ENCODE measurements at places on chromosomes 5 and 9.

GRCh38 chr5:50962934-50963872 lies 296.8 kb downstream of the PARP8 start:
- peak; percentile 52 for DNase-seq

- DNase-seq: no peak
Measured at GRCh38 chr5:127031147-127031862, 947 bp upstream of the MARCHF3 start.

DNA sequence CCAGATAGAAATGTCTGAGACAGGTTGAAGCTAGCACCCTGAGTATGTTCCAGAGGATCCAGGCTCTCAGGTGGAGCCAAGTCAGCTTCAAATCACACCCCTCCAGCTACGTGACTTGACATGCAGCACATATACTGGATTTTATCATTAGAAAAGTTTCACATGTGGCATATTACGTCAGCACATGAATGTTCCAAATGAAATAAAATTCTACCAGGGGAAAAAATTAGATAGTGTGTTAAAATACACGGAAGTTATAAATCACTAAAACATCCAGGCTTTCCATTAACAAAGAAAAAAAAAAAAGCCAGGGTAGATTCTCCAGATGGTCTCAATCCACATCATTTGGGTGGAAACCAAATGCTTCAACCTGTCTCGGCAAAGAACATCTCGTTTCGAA lies 251.6 kb downstream of the MPDZ start:
- no peak for DNase-seq

- no peak for DNase-seq
Measured at GRCh38 chr5:58543723-58544122, 39.2 kb upstream of the RAB3C start.

DNA sequence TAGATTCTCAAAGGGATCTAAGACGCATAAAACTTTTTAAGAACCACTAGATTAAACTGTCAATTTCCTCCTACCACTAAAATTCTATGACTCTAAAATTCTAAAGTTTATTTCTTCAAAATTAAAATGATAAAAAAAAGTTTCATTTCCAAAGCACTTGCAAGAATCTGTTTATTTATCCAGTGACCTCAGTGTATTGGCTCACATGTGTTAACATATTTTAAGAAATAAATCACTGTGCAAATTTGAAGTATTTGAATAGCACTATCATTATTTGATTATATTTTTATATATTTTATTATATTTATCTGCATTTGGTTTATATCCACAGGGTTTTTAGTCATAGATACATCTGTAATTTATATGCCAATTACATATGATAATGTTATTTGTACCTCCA lies 62.2 kb upstream of the SLC12A2 start:
- DNase-seq: no peak

- no peak for DNase-seq
Measured at GRCh38 chr5:98585661-98586310, 187.7 kb upstream of the RGMB start.

DNA sequence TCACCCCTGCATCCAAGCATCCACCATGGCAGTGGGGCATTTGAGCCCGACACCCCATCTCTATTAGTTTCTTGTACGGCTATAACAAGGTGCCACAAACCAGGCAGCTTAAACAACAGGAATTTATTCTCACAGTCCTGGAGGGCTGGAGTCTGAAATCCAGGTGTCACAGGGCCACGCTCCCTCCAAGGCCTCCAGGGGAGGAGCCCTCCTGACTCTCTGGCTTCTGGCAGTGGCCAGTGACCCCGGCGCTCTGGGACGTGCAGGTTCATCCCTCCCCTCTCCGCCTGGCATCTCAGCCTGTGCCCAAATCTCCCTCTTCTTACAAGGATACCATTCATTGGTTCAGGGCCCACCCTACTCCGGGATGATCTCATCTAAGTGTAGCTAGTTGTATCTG lies 394.5 kb upstream of the IRX1 start:
- DNase-seq: no peak

GRCh38 chr5:40223884-40224402 lies 455.8 kb upstream of the PTGER4 start:
- DNase-seq: no peak

DNA sequence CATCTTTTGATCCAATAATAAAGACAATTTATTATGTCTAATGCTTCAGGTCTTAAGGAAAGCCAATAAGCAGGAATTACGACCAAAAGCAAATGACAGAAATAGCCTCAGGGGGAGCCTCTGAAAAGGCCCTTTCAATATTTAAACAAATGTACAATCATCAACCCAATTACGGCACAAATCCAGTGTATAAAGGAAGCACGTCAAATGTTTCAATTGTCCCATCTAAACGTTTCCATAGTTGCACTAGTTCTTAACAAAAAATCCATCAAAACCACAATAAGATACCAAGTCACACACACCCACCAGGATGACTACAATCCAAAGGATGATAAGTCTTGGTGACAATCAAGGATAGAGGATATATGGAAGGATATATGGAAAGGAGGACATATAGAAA lies 41.9 kb downstream of the PSMB7 start:
- DNase-seq: no peak

- DNase-seq: no peak
Measured at GRCh38 chr5:133936651-133937015, 31.8 kb downstream of the C5orf15 start.

- no peak for DNase-seq
Measured at GRCh38 chr5:131991593-131992324, 19.7 kb downstream of the ACSL6 start.

DNA sequence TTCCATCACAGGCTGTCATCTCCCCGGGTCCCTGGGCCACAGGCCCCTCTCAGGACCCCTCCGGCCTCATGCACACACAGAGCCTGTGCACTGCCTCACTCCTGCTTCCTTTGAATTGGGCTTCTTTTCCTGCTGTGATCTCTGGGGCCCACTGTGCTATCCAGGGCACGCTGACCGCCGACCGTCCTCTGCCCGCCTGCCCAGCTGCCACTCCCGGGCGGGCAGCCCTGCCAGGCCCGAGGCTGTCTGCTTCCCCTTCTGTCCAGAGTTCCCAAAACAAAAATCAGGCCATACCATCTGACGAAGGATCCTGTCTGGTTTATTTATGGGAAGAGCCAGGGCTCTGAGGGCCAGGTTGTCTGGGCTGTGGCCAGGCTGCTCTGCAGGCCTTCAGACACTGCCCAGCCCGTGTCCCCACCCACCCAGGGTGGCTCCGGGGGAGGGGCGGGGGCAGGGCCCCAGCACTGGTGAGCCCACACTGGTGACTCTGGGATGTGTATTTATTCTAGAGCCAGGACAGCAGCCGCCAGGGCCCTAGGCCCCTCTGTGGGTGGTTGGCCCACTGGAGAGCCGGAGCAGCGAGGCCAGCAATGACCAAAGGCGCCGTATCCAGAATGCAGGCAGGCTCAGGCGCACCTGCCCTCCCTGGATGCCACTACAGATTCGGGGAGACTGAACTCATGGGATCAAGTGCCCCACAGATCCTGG lies 57.0 kb downstream of the ADAMTS2 start:
- DNase-seq: no peak

GRCh38 chr5:14209222-14209822 lies 66.2 kb downstream of the TRIO start:
- no peak for DNase-seq

DNA sequence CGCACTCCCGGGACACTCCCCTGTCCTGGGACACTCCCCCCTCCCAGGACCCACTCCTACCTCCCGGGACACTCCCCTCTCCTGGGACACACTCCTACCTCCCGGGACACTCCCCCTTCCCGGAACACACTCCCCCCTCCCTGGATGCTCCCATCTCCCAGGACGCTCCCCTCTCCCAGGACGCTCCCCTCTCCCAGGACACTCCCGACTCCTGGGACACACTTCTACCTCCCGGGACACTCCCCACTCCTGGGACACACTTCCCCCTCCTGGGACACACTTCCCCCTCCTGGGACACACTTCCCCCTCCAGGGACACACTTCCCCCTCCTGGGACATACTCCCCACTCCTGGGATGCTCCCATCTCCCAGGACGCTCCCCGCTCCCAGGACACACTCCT lies 95.6 kb downstream of the RXRA start:
- no peak for DNase-seq

DNA sequence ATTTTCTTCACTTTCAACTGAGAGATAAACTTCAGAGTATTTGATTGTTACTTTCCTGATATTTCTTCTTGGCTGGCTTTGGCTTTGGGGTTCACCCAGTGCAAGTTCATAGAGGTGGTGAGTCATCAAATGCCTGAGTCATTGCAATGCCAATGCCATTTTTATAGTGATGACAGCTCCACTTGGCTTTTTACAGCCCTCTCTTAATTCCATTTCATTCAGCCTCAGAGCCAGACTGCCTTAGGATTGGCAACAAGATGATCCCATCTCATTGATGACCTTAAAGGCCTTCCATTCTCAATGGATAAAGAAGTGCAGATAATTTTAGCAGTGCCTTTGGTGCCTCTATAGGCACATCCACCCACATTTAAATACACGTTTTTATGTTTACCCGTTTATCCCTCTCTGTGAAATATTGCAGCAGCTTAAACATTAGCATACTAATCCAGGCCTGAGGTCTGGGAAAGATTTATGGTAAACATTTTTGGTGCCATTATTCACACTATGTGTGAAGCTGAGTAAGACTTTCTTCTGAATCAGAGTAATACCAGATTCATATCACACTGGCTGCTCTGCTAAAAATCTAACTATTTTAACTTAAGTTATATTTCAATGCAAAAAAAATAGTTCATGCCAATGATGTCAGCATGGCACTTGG lies 88.9 kb upstream of the TYRP1 start:
- no peak for DNase-seq

DNA sequence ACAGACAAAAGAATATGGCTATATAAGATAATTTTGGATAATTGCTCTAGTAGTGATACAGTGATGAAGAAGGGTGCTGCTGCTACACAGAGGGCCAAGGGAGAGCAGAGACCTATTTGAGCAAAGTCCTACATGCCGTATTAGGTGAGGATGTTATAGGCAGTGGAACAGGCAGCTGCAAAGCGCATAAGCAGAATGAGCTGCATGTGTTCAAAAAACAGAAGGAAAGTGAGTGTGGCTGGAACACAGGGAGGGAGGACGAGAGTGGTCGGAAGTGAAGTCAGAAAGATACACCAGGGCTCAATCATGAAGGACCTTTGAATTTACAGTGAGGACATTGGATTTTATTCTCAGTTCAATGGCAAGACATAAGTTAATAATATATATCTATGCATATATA lies 35.4 kb downstream of the ITGA2 start:
- DNase-seq: no peak

DNA sequence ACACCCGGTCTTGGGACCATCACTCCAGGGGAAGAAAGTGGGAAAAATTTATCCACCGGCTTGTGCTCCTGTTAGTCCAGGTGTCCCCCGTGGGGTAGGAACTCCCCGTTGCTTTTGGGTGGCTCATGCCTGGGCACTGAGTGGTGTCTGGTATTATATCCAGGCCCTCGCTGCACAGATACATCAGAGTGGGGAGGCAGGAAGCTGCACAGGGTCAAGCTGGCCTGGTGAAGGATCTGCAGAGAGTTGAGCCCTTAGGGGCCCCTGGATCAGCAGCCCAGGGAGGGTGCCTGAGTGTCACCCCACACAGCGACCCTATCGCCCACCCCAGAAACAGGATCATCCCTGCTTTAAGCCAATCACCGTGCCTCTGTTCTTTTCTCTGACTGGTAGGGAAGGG lies 24.4 kb upstream of the COL5A1 start:
- no peak for DNase-seq

- no peak for DNase-seq
Measured at GRCh38 chr5:16538006-16538405, 72.4 kb upstream of the ZNF622 start.

DNA sequence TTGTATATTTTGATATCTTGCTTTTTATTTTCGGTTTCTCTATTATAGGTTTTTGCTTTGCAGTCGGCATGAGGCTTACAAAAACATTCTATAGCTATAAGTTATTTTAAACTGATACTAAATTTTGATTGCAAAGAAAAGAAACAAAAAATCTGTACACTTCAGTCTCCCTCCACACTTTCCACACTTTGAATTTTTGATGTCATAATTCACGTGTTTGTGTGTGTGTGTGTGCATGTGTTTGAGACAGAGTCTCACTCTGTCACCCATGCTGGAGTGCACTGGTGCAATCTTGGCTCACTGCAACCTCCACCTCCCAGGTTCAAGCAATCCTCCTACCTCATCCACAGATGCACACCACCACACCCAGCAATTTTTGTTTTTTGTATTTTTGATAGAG lies 124.9 kb downstream of the MRPS30 start:
- no peak for DNase-seq

GRCh38 chr5:6587171-6587570 lies 45.7 kb downstream of the NSUN2 start:
- no peak for DNase-seq

GRCh38 chr9:22060831-22061383 lies 51.8 kb upstream of the CDKN2B start:
- no peak for DNase-seq

DNA sequence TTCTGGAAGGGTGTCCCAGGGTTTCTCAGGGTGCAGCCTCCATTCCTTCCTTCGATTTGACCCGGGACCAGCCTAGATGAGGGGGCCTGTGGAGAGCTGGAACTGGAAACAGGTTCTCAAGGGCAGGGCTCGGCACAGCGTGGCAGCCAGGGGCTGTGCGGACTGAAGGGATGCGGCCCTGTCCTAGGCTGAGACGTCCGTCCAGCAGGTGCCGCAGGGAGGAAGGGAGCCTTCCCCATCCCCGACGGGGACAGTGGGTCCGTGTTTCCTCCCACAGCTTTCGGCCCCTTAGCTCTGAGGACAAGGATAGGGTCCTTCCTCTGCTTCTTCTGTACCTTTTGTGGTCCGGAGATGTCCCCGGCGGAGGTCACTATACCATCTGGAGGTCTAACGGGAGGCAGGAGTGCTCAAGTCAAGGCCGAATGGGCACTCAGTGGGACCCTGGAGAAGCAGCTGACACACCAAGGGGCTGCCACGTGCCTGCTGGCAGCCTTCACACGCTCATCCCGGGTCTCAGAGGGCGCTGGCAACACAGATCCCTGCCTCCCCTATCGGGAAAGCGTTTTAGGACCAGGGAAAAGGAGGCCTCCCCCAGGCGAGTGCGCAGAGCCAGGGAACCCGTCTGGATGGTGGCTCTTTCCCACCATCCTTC lies 49.9 kb downstream of the USP20 start:
- no peak for DNase-seq

DNA sequence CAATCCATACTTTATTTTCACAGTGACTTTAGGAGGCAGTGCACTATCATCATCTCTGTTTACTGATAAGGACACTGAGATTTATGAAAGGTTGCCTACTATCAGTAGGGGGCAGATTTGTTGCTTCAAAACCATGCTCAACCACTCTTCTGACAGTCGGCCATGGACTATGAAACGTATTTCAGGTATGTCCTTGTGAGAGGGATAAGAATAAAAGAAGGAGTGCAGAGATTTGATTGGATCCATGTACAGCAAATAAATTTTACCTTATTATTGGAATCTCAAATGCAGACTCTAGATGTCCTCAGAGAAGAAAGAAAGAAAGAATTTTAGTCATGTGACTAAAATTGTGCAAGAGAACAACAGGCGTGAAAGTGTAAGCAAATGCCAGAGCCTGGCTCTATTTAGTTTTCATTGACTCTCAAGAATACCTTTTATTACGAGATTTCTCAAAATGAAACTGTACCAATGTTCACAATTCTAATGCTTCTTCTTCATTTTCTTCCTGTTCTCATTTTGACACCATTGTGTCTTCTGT lies 296.6 kb upstream of the RASA1 start:
- DNase-seq: no peak

- no peak for DNase-seq
Measured at GRCh38 chr9:136916330-136917184, 28.0 kb downstream of the FBXW5 start.

- no peak for DNase-seq
Measured at GRCh38 chr9:125409217-125409636, 147.6 kb downstream of the GAPVD1 start.

GRCh38 chr5:157874861-157875260 lies 15.9 kb upstream of the CLINT1 start:
- no peak for DNase-seq

GRCh38 chr5:177967221-177967887 lies 28.7 kb downstream of the PROP1 start:
- no peak for DNase-seq

Measured in activated T-cell treated with anti-CD3 and anti-CD28 coated beads for 1 hour (primary cell).